ENCODE measurements at places on chromosomes 7 and 10.

- DNase-seq = no peak
These were observed 588 bp downstream of the GLI3 start for GRCh38 chr7:42236266-42236975.

- DNase-seq = no peak
These were observed 44.1 kb downstream of the HTR7 start for GRCh38 chr10:90813594-90814365.

DNA sequence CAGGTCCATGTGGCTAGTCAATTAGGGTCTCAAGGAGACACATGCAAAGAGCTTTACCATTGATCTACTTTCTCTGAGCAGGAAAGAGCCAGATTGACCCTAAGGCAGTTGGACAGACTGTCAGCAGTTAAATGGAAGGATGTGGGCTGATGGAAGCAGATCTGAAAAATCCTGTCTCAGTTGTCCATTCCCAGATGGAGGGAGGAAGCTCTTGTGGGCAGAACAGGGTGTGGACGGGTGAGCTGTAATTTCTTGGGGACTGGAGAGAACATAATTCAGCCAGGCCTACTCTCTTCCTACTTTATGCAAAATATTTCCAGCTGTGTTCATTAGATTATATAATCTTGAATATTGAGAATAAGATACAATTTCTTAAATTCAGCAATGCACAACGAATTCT is 163.6 kb downstream of the GNAT3 start:
- no peak for DNase-seq

DNA sequence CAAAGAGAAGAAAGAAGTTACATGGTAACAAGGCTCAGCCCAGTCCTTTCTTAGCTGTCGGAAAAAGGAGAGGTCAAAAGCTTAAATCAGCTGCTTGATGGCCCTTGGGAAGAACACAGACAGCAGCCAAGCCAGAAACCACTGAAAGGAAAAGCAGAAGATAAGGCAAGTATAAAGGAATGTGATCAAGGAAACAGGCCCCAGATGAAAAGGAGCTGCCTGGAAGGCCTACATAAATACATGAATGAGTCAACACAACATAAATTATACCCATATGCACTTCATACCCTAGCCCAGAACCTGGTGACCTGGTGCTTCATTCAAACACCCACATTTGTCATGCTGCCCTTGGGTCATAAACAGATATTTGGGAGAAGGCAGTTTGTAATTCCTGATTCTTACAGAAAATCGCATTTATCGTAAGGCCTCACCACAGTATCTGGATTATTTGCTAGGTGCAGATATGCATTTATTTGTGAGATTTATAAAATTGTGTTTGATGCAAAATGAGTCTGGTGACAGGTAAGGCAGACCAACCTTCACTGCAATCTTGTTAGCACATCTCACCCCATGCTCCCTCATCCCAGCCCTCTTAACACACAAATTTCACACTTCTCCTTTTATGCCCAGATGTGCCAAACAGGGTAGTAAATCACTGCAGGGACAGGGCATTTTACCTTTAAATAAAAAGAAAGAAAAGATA is 94.9 kb upstream of the KCNIP2 start:
- no peak for DNase-seq

DNA sequence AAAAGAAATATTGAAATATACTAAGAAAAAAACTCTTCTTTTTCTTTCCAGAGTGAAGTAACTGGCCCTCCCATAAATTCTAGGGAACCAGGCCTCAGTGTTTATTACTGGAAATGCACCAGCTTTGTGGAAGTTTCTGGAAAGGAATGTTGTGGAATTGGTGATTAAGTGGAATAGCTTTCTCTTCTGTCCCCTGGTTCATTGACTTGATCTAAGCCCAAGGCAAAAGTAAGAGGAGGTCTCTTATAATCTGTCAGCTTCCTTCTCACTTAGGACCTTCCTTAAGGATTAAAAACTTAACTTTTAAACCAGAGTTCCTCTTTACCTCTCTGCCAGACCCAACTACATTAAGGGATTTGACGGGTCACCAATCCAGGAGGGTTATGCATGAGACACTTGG is 266.2 kb downstream of the SLC25A13 start:
- DNase-seq = no peak

- no peak for DNase-seq
These were observed 121.1 kb downstream of the WDR11 start for GRCh38 chr10:120972259-120972658.

- no peak for DNase-seq
These were observed 65.9 kb upstream of the RAB11FIP2 start for GRCh38 chr10:118112543-118113125.

DNA sequence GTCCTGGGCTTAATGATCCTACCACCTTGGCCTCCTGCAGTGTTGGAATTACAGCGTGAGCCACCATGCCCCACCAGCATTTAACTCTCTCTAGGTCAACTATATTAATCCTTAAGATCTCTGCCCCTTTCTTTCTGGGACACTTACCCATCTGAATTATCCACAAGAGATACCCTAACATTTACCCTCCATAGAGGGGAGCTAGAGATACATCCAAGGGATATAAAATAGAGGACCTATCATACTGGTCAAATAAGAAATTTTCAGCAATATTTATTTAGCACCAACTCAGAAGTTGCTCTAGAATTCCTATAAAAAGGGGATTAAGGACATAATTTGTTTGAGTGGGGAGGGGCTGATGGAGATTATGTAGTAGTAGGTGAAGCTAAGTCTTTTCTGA is 96.5 kb downstream of the OTUD1 start:
- no peak for DNase-seq

DNA sequence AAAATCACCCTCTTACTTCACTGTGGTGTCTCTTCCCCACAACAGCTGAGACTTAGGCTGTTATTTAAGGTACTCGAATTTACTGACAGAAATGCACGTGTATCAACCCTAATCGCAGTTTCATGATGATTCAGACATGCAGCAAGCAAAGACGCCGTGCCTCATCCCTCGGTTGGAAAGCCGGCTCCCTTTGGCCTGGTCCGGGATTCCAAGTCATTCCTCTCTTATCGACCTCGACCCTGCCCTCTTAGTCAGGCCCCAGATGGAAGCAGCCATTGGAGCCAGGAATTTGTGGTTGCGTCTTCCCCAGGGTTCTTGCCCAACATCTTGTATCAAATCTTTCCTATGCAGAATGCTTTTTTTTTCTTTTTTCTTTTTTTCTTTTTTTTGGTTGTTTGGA is 229.5 kb downstream of the GATA3 start:
- DNase-seq = no peak

DNA sequence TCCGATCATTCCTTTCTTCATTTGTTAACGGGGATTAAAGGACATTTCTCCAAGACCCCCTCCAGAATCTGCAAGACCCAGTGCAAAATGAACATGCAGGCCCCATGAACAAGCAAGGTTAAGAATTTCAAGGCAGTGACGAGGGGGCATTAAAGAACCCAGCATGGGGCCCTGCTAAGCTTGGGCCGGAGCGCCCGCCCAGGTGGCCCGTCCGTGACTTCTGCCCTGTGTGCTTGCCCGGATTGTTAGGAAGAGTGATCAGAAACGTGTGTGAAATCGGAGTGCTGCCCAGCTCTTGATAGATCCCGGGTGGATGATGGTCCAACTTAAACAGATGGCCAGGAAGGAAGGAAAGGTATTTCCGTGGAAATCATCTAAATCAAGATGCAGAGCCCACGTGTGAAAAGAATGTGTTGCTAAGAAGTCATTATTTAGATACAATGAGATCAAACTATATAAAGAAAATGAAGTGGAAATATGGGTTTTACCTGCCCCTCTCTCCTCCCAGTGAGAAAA is 213.6 kb downstream of the KLF6 start:
- no peak for DNase-seq

DNA sequence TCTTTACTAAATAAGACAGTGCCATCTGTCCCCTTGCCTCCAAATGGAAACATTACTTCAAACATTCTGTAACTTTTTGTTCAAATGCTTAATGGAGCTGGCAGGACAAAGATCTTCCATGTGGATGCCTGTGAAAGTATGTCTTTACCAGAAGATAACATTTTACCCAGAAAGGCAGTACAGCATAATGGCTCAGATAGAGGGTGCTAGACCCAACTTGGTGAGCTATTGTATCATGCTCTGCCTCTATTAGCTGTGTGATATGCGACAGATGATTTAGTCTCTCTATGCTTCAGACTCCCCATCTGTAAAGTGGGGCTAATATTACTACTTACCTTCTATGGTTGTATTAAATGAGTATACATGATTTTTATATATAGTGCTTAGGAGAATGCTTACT is 8.8 kb upstream of the SMKR1 start:
- no peak for DNase-seq

GRCh38 chr7:113217314-113217713 is 99.0 kb upstream of the SMIM30 start:
- no peak for DNase-seq

GRCh38 chr7:157432957-157433576 is 96.3 kb downstream of the DNAJB6 start:
- no peak for DNase-seq

GRCh38 chr7:18320422-18320821 is 175.1 kb upstream of the HDAC9 start:
- no peak for DNase-seq

- no peak for DNase-seq
These were observed 343.9 kb downstream of the PLXNA4 start for GRCh38 chr7:132232406-132232805.

All from caudate nucleus (tissue), 63 donors.